ENCODE measurements at places on chromosomes 7 and 10. TPM values are rescaled to one million over a fixed set of nuclear protein-coding genes. Genes with fewer than 3 reads are reported as not detected.

DNA sequence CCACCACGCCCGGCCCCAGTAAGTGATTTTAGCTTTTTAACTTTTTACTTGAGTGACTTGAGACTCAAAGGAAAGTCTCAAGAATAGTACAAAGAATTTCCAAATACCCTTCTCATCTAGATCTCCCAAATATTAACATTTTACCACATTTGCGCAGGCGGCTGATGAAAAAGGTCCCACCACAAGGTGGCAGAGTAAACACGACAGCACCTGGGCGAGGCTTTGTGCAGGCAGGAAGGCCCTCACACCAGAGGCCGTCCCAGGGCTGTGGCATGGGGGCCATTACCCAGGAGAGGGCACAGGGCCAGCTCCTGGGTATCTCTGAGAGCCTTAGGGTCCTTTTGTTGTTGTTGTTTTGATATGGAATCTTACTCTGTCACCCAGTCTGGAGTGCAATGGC lies 50.0 kb upstream of the WIPI2 start:
- H3K4me3 ChIP-seq = no peak overlapping the region
- H3K36me3 ChIP-seq = no peaks in the 10 kb centered on the region
- H3K27me3 ChIP-seq = peaks cover 7% of the 10 kb centered on the region
- no peak overlapping the region for H3K27ac ChIP-seq
- peak; percentile 42 for DNase-seq

Gene CRHR2
- total RNA-seq = not detected

DNA sequence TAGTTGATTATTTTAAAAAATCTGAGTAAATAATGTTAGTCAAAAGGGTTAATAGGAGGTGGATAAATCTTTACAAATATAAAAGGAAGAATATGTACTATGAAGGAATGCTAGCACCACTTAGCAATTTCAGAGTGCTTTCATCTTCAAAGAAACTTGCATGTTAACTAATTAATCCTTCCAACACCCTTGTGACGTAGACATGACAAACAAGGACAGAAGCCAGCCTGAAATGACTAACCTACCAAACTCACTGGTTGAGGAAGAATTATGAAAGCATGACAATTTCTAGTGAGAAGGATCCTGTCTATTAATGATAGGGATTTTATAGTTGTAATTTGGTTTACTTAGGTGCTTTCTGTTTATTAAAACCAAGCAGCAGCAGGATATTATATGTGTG lies 468.0 kb upstream of the FZD8 start:
- no peak overlapping the region for H3K27ac ChIP-seq
- DNase-seq = no peak
- H3K4me3 ChIP-seq = no peak overlapping the region
- no peaks in the 10 kb centered on the region for H3K27me3 ChIP-seq
- peaks cover 7% of the 10 kb centered on the region for H3K4me1 ChIP-seq

Gene AQP1
- total RNA-seq = 38.2 TPM

- no peak for DNase-seq
- H3K27me3 ChIP-seq = no peaks in the 10 kb centered on the region
- no peaks in the 10 kb centered on the region for H3K36me3 ChIP-seq
- no peak overlapping the region for H3K4me3 ChIP-seq
Observed at GRCh38 chr10:35896001-35896400, 253.9 kb upstream of the FZD8 start.

Gene ZNF365
- total RNA-seq = 0.18 TPM

GRCh38 chr7:140230861-140231770 lies 54.3 kb upstream of the KDM7A start:
- peaks cover 45% of the 10 kb centered on the region for H3K4me1 ChIP-seq
- peak overlapping the region; percentile 59 for H3K4me3 ChIP-seq
- H3K36me3 ChIP-seq = no peaks in the 10 kb centered on the region
- peaks cover 9% of the 10 kb centered on the region for H3K27me3 ChIP-seq
- peak overlapping the region; percentile 90 for H3K27ac ChIP-seq

DNA sequence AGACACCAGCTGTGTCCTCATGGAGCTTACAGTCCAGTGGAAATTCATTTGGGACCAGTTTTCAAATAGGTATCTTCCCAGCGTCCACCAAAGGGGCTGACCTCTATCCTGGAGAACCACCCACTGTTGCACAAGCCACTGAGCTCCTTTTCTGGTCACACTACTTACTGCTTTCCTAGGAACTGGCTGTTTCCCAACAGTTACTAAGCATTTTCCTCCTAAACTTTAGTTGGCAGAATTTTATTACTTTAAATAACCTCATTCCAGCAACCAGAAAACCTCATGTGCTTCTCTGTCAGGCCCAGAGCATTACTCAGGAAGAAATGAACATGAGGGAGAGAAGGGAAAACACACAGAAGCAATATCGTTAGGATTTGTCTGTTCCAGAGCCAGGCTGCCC lies 183.1 kb downstream of the GPAM start:
- H3K27ac ChIP-seq = no peak overlapping the region
- no peaks in the 10 kb centered on the region for H3K4me1 ChIP-seq
- H3K27me3 ChIP-seq = no peaks in the 10 kb centered on the region
- H3K36me3 ChIP-seq = no peaks in the 10 kb centered on the region
- H3K4me3 ChIP-seq = no peak overlapping the region
- DNase-seq = no peak

- peaks cover 11% of the 10 kb centered on the region for H3K36me3 ChIP-seq
- H3K4me1 ChIP-seq = peaks cover 38% of the 10 kb centered on the region
- peak overlapping the region; percentile 85 for H3K4me3 ChIP-seq
- peak; percentile 63 for DNase-seq
Observed at GRCh38 chr10:87093632-87094372, 841 bp downstream of the GLUD1 start.

Gene PRKG1
- total RNA-seq = 46.3 TPM

DNA sequence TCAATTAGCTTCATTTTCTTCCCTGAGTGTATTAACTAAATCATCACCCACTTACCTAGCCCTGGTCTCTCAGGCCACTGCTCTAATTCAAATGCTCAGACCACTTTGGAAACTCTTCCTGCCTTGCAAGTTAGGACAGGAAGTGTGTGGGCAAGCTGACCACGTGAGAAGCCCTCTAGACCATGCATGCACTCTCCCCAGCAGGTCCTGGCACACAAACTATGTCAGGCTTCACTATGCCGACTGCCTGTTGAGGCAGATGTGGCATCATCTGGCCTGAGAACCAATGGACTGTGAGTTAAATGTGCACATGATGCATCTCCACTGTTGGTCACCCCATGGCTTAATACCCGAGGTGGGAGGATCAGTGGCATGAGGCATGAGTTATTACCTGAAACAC lies 439.6 kb downstream of the GRID1 start:
- no peak for DNase-seq
- H3K27ac ChIP-seq = no peak overlapping the region
- H3K36me3 ChIP-seq = no peaks in the 10 kb centered on the region
- no peak overlapping the region for H3K4me3 ChIP-seq

DNA sequence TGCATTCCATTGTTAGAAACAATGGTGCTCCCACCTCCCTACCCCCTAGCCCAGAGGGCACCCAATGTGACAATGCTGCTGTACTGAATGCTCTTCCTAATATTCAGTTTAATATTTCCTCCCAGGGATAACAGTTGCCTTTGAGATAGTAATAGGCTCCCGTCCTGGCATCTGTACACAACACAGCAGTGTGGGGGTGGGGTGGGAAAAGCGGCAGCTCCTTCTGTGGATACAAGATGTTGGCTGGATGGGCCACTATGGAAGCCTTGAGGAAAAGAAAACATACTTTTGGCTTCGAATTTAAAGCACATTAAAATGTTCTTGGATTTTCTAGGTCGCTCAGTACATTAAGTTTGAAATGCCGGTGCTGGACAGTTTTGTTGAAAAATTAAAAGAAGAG lies 9.2 kb upstream of the ZNF22 start:
- H3K4me3 ChIP-seq = no peak overlapping the region
- no peaks in the 10 kb centered on the region for H3K27me3 ChIP-seq
- peaks cover 25% of the 10 kb centered on the region for H3K4me1 ChIP-seq
- DNase-seq = no peak

Gene INSYN2A
- total RNA-seq = not detected

DNA sequence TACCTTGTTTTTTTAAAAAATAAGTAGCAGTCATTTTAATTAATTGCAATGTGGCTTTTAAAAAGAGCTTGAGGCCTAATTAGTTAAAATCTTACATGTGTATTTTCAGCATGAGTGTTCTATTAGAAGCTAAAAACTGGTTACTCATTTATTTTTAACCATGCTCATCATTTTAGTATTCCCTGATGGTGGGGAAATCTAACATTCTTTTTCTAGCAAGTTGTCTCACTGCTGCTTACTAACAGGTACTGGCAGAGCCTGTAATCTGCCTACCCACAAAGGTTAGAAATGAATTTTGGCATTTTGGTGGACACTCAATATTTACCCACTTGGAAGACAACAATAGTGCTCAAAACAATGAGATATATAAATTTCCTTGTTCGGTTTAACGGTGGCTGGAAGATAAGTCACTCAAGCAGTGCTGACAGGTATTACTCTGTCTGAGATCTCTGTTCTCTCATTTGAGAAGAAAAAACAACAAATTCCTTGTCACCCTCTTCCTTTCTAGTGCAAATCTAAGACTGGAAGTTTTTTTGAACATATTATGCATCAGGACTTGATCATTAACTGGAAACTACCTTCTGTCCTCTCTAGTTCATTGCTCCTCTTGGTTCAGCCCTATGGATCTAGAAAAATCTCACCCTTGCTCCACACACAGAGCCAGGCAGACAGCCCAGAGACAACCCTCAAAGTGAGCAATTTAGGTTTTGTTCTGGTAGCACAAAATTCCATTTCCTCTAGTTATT lies 83.3 kb downstream of the VWDE start:
- no peak for DNase-seq
- no peaks in the 10 kb centered on the region for H3K27me3 ChIP-seq
- H3K4me3 ChIP-seq = no peak overlapping the region

- no peaks in the 10 kb centered on the region for H3K4me1 ChIP-seq
- no peaks in the 10 kb centered on the region for H3K27me3 ChIP-seq
- no peak for DNase-seq
- H3K36me3 ChIP-seq = no peaks in the 10 kb centered on the region
- H3K27ac ChIP-seq = peak overlapping the region; percentile 35
- H3K4me3 ChIP-seq = no peak overlapping the region
Observed at GRCh38 chr7:37663693-37664092, 19.9 kb upstream of the GPR141 start.

GRCh38 chr10:68271196-68271882 lies 39.4 kb upstream of the ATOH7 start:
- no peaks in the 10 kb centered on the region for H3K36me3 ChIP-seq
- H3K27me3 ChIP-seq = no peaks in the 10 kb centered on the region
- DNase-seq = peak; percentile 13
- H3K4me3 ChIP-seq = no peak overlapping the region
- no peak overlapping the region for H3K27ac ChIP-seq
- H3K4me1 ChIP-seq = no peaks in the 10 kb centered on the region

- no peaks in the 10 kb centered on the region for H3K36me3 ChIP-seq
- no peaks in the 10 kb centered on the region for H3K4me1 ChIP-seq
- DNase-seq = no peak
- H3K4me3 ChIP-seq = no peak overlapping the region
Observed at GRCh38 chr7:32262315-32262714, 192.1 kb upstream of the PDE1C start.

- H3K27ac ChIP-seq = no peak overlapping the region
- H3K4me1 ChIP-seq = no peaks in the 10 kb centered on the region
- no peaks in the 10 kb centered on the region for H3K36me3 ChIP-seq
- no peak overlapping the region for H3K4me3 ChIP-seq
Observed at GRCh38 chr7:69860486-69860885, 262.2 kb downstream of the AUTS2 start.

DNA sequence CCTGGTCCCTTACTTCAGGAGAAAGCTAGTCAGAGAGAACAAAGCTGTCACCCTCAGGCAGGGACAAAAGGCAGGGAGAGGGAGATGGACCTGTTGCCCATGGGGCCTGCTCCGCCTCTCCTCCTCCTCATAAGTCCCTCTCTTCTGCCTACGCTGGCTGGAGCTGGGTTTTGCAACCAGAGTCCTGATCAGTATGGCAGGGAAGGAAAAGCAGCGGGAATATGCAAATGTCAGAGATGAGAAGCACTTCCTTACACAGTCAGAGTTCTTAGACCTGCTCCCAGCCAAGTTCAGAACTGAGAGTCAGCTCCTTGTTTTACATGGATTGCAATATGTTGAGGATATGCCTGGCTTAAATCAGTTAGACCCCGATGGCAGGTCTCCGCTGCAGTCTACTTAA lies 231.1 kb downstream of the ADAM12 start:
- H3K36me3 ChIP-seq = no peaks in the 10 kb centered on the region
- no peak overlapping the region for H3K4me3 ChIP-seq
- H3K27ac ChIP-seq = no peak overlapping the region
- no peak for DNase-seq

DNA sequence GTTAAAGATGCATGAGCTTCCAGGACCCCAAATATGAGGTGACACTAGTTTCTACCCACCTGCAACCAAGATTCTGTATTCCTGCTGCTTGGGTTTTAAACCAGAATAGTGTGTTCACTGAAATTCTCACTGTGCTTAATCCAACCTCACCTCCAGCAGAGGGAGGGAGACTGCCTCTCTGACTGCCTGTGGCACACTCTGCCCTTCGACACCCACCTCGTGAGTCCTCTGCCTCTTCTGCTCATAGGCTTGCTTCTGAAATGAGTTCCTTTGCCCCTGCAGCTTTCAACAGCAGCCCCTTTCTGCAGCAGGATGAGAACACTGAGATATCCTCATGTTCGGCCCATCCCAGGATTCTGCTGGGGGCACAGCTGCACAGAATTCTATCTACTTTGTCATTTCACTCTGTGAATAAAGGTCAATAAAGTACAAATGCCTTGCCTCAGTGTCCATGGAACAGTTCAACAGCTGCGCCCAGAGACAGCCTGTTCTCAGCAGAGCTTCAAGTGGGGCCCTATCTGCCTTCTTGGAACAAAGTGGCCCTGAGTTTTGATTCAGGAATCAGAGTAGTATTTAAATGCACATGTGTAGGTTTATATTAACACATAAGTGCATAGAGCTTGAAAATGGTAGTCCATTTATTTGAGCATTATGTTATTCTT lies 632.5 kb downstream of the TNS3 start:
- no peak overlapping the region for H3K4me3 ChIP-seq
- H3K36me3 ChIP-seq = no peaks in the 10 kb centered on the region
- no peaks in the 10 kb centered on the region for H3K27me3 ChIP-seq
- H3K4me1 ChIP-seq = no peaks in the 10 kb centered on the region
- no peak for DNase-seq

Gene FRAT1
- 26.4 TPM for total RNA-seq

GRCh38 chr7:4067874-4068273 lies 614.2 kb upstream of the FOXK1 start:
- no peaks in the 10 kb centered on the region for H3K4me1 ChIP-seq
- no peak for DNase-seq

- no peaks in the 10 kb centered on the region for H3K27me3 ChIP-seq
- no peak for DNase-seq
- H3K36me3 ChIP-seq = no peaks in the 10 kb centered on the region
- peak overlapping the region; percentile 32 for H3K27ac ChIP-seq
Observed at GRCh38 chr10:44696496-44696895, 214.6 kb upstream of the TMEM72 start.

Measured in stomach (tissue), 19 donors.